ENCODE measurements at places on chromosomes 6 and 20.

GRCh38 chr6:153130515-153131036 lies 506 bp downstream of the RGS17 start:
- no peaks in the 10 kb centered on the region for H3K27me3 ChIP-seq
- H3K36me3 ChIP-seq = no peaks in the 10 kb centered on the region
- peak overlapping the region; percentile 90 for H3K4me3 ChIP-seq
- no peak overlapping the region for H3K27ac ChIP-seq

DNA sequence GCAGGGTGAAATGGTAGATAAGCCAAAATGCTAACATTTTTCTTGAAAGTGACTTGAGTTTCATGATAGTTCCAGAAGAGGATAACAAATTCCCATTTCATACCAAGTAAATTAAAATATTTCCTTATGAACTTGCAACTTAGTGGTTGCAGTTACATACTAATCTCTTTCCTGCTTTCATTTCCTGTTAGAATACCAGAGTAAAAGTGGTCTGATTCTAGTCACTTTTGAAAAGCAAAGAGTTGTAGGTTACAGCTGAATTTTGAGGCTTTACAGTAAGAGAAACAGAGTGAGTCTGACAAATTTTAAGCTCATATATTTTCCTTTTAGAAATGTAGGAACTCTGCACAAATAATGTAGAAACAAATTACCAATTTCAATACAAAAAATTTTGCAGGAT lies 117.4 kb downstream of the ZFAND3 start:
- H3K4me3 ChIP-seq = no peak overlapping the region
- H3K27ac ChIP-seq = no peak overlapping the region
- H3K36me3 ChIP-seq = no peaks in the 10 kb centered on the region
- no peak for DNase-seq
- no peaks in the 10 kb centered on the region for H3K27me3 ChIP-seq

GRCh38 chr6:139881728-139882211 lies 507.3 kb upstream of the CITED2 start:
- H3K27ac ChIP-seq = no peak overlapping the region
- no peaks in the 10 kb centered on the region for H3K36me3 ChIP-seq
- H3K27me3 ChIP-seq = no peaks in the 10 kb centered on the region
- DNase-seq = no peak
- no peak overlapping the region for H3K4me3 ChIP-seq
- H3K4me1 ChIP-seq = peaks cover 4% of the 10 kb centered on the region

- no peaks in the 10 kb centered on the region for H3K36me3 ChIP-seq
- H3K4me3 ChIP-seq = no peak overlapping the region
- no peaks in the 10 kb centered on the region for H3K27me3 ChIP-seq
- no peak for DNase-seq
Measured at GRCh38 chr6:150426198-150426597, 57.4 kb downstream of the IYD start.

DNA sequence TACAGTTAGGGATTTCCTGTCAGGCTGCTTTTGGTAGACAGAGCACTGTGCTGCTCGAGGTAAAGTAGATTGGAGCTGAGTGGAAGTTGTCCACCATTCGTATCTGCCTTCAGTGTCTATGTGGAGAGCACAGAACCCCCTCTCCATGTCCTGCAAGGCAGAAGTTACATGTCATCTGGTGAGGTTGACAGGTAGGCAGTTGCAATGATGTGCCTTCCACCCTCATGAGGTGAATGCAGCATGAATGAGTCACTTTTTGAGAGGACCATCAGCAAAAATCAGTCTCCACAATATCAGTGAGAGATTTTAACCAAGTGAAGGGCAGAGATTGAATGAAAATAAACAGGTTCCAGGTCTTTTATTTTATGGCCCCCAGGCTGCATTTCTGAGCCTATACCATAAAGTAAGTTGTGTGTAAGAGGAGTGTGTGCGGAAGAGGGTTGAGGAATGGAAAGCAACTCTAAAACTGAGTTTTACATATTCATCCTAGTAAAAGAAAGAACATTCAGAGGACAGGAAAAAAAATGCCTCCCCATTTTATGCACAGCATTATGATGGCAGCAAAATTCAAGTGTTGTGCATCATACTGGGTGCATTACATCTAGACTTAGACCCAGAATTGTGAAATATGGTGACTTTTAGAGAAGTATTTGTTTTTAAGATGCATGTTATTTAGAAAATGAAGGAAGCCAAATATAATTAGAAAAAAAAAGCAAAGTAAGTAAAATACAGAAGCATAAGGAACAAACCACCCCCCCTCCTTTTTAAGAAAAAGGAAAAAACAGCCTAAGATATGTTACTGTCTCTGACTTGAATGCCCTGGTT lies 15.8 kb downstream of the TRAPPC3L start:
- no peaks in the 10 kb centered on the region for H3K36me3 ChIP-seq
- H3K4me1 ChIP-seq = no peaks in the 10 kb centered on the region
- H3K4me3 ChIP-seq = no peak overlapping the region
- H3K27me3 ChIP-seq = no peaks in the 10 kb centered on the region
- DNase-seq = no peak

- no peak overlapping the region for H3K4me3 ChIP-seq
- H3K27ac ChIP-seq = no peak overlapping the region
- DNase-seq = no peak
- H3K27me3 ChIP-seq = no peaks in the 10 kb centered on the region
- H3K36me3 ChIP-seq = no peaks in the 10 kb centered on the region
Measured at GRCh38 chr20:58547623-58548475, 32.6 kb upstream of the APCDD1L start.

GRCh38 chr20:32449890-32450401 lies 91.8 kb downstream of the ASXL1 start:
- DNase-seq = peak; percentile 16
- H3K27me3 ChIP-seq = no peaks in the 10 kb centered on the region
- peaks cover 37% of the 10 kb centered on the region for H3K36me3 ChIP-seq
- H3K4me3 ChIP-seq = no peak overlapping the region
- H3K4me1 ChIP-seq = peaks cover 50% of the 10 kb centered on the region

- H3K4me3 ChIP-seq = no peak overlapping the region
- no peak overlapping the region for H3K27ac ChIP-seq
- DNase-seq = no peak
Measured at GRCh38 chr20:17282501-17282900, 55.7 kb downstream of the PCSK2 start.

DNA sequence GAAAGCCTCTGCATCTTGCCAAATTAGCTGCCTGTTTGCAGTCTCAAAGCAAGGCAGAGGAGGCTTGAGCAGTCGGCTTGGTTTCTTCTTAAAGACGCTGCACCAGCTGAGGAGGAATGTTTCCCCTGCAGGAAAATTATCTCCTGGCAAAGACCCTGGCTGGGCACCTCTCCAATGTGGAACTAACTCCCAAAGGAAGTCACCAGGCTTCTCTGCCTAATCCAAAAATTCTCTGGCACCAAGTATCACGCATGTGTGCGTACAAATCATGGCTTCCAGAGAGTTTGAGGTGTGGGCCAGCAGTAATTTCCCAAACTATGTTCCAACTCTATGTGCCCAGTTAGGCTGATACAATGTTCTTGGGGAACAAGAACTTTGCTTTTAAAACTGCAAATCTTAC lies 176.2 kb downstream of the KIF16B start:
- peaks cover 5% of the 10 kb centered on the region for H3K4me1 ChIP-seq
- DNase-seq = peak; percentile 23
- no peak overlapping the region for H3K4me3 ChIP-seq
- no peak overlapping the region for H3K27ac ChIP-seq
- no peaks in the 10 kb centered on the region for H3K27me3 ChIP-seq
- H3K36me3 ChIP-seq = no peaks in the 10 kb centered on the region

GRCh38 chr20:962683-963082 lies 39.4 kb downstream of the RSPO4 start:
- no peak for DNase-seq
- no peaks in the 10 kb centered on the region for H3K27me3 ChIP-seq
- H3K36me3 ChIP-seq = no peaks in the 10 kb centered on the region

DNA sequence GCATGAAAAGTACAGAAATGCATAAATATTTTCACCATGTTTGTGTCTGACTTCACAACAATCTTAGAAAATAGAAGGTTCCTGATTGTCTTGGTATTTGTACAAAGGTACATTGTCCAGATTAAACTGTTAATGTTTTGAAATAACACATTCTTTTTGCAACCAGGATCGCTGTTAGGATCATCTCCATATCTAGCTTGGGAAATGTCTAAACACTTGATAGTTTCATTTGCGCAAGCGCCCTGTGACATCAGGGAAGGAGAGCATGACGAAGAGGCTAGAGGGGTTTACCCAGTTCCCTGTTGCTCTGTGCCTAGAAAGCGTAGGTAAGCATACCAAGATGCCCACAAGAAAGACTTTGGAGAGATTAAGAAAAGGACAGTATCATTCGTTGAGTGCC lies 19.4 kb downstream of the ALDH8A1 start:
- no peak for DNase-seq
- no peak overlapping the region for H3K4me3 ChIP-seq
- H3K4me1 ChIP-seq = no peaks in the 10 kb centered on the region
- H3K36me3 ChIP-seq = no peaks in the 10 kb centered on the region

GRCh38 chr6:31622684-31623091 lies 2.2 kb downstream of the PRRC2A start:
- H3K27me3 ChIP-seq = no peaks in the 10 kb centered on the region
- peaks cover 37% of the 10 kb centered on the region for H3K36me3 ChIP-seq
- no peak overlapping the region for H3K27ac ChIP-seq
- no peak overlapping the region for H3K4me3 ChIP-seq
- DNase-seq = no peak
- H3K4me1 ChIP-seq = peaks cover 4% of the 10 kb centered on the region

DNA sequence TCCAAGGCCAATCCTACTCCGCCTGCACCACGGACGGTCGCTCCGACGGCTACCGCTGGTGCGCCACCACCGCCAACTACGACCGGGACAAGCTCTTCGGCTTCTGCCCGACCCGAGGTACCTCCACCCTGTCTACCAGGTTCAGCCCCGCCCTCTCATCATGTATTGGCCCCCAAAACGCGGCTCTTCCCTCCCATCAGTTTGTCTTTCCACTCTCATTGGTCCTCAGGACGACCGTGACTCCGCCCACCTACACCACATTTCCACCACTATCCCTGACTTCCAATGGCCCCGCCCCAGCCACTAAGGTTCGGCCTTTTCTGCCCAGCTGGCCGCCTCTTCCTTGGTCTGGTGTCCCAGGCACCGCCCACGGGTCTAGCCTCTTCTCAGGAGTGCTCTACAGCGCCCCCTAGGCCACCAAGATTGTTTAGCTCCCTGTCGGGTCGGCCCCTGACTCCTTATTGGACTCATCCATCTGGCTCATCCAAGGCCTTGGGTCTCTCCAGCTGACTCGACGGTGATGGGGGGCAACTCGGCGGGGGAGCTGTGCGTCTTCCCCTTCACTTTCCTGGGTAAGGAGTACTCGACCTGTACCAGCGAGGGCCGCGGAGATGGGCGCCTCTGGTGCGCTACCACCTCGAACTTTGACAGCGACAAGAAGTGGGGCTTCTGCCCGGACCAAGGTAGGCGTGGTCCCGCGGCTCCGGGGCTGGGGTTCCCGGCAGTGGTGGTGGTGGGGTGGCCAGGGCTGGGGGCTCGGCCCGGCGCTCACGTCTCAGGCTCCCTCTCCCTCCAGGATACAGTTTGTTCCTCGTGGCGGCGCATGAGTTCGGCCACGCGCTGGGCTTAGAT lies 3.1 kb downstream of the MMP9 start:
- H3K4me3 ChIP-seq = no peak overlapping the region
- peak; percentile 63 for DNase-seq
- no peaks in the 10 kb centered on the region for H3K4me1 ChIP-seq
- peaks cover 26% of the 10 kb centered on the region for H3K27me3 ChIP-seq

DNA sequence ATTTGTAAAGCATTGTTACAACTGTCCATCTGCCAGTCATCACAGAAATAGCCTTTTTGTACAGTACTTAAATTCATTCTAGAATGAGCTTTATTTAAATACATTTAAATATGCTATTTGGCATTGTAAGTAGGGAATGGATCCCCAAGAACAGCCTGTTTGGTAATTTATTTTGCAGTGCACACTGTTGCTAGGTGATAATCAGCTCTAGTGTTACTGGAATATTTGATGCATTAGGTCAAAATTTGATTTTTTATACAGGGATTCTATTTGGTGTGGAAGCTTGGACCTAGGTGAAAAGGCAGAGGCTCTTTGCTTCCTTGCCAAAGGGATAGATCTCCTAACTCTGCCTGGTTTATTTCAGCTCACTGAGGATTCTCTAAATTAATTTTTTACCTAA lies 593.7 kb downstream of the EPM2A start:
- H3K4me1 ChIP-seq = no peaks in the 10 kb centered on the region
- H3K4me3 ChIP-seq = no peak overlapping the region
- no peak overlapping the region for H3K27ac ChIP-seq
- DNase-seq = no peak
- H3K36me3 ChIP-seq = no peaks in the 10 kb centered on the region

DNA sequence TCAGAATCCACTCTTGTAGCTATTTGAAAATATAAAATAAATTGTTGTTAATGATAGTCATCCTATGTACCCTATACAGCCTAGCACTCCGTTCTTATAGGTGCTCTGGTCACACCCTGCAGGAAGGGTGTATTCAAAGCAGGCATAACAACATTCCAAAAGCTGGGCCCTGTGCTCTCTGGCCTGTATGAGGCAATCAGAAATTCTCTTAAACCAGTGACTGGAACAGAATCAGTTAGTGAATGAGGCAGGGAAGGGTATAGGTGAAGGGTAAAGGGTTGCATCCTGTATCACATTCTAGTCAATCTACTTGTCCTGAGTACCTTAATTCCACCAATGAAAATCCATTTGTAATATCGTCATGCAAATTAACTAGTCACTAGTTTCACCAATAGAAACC lies 154.5 kb upstream of the ZNF217 start:
- no peak overlapping the region for H3K4me3 ChIP-seq
- peaks cover 10% of the 10 kb centered on the region for H3K4me1 ChIP-seq
- H3K36me3 ChIP-seq = no peaks in the 10 kb centered on the region
- no peaks in the 10 kb centered on the region for H3K27me3 ChIP-seq
- no peak overlapping the region for H3K27ac ChIP-seq

DNA sequence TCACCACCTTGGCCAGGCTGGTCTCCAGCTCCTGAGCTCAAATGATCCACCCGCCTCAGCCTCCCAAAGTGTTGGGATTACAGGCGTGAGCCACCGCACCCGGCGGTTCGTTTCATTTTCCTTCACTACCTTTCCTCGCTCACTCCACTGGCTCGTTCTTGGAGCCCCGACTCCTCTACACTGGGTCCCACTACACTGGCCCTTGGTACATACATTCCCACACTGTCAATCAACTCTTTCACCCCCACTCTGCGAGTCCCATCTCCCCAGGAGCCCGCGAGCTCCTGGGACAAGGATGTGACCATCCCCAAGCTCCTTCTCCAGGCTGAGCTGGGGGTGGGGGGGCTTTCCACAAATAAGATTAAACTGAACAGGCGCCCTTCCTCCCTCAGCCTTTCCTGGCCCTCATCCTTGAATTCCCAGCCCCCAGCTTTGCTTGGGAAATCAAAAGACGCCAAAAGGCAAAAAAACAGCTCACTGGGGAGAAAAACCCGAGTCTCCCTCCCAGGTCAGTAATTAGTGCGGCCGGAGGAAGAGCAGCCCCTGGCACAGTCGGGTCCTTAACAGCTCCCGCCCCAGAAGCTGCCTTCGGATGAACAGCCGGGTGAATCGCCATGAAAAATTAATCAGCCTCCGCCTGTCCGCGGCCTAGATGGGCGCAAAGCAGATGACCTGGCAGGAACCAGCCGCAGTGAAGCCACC lies 42.8 kb upstream of the LY86 start:
- no peaks in the 10 kb centered on the region for H3K4me1 ChIP-seq
- no peaks in the 10 kb centered on the region for H3K36me3 ChIP-seq
- H3K27me3 ChIP-seq = peaks cover 4% of the 10 kb centered on the region
- H3K27ac ChIP-seq = no peak overlapping the region
- no peak overlapping the region for H3K4me3 ChIP-seq

- H3K4me3 ChIP-seq = no peak overlapping the region
- no peak overlapping the region for H3K27ac ChIP-seq
- no peaks in the 10 kb centered on the region for H3K4me1 ChIP-seq
- H3K36me3 ChIP-seq = no peaks in the 10 kb centered on the region
- H3K27me3 ChIP-seq = no peaks in the 10 kb centered on the region
Measured at GRCh38 chr20:32672982-32673851, 524 bp downstream of the C20orf203 start.

All from pancreas (tissue), 10 donors.